ENCODE measurements at places on chromosomes 1 and 21. TPM values are rescaled to one million over a fixed set of nuclear protein-coding genes. Genes with fewer than 3 reads are reported as not detected.

The SPRR2G gene
- not detected for total RNA-seq

The E2F2 gene
- 0.86 TPM for total RNA-seq

The TLR5 gene
- not detected for total RNA-seq

The SLC5A3 gene
- 11.5 TPM for total RNA-seq

The BRDT gene
- total RNA-seq, result not detected

The UMODL1 gene
- not detected for total RNA-seq

The GJC2 gene
- 4.0 TPM for total RNA-seq

The FBLIM1 gene
- total RNA-seq, result 80.5 TPM

The PRAMEF4 gene
- not detected for total RNA-seq

The LCE3D gene
- not detected for total RNA-seq

The ATAD3C gene
- 3.4 TPM for total RNA-seq

The ADAMTS1 gene
- 48.7 TPM for total RNA-seq

The RGS8 gene
- total RNA-seq, result not detected

The CD1D gene
- total RNA-seq, result 2.3 TPM

The TXLNA gene
- 77.3 TPM for total RNA-seq

The GPR157 gene
- total RNA-seq, result 4.6 TPM

The SLC44A3 gene
- 0.18 TPM for total RNA-seq

The OR2M5 gene
- total RNA-seq, result not detected

The MEF2D gene
- 21.1 TPM for total RNA-seq

The LUZP1 gene
- 20.8 TPM for total RNA-seq

The TNFSF4 gene
- 19.0 TPM for total RNA-seq

The C1orf115 gene
- total RNA-seq, result 1.1 TPM

The RHD gene
- not detected for total RNA-seq

The LEMD1 gene
- total RNA-seq, result not detected

The FAM163A gene
- total RNA-seq, result not detected

The B3GALT5 gene
- total RNA-seq, result not detected

The ANKRD34A gene
- total RNA-seq, result 1.1 TPM

The CFAP107 gene
- not detected for total RNA-seq

The FTCD gene
- not detected for total RNA-seq

The RPTN gene
- not detected for total RNA-seq

The ALX3 gene
- total RNA-seq, result not detected

The MYBPH gene
- total RNA-seq, result 0.18 TPM

Measured in myometrial cell (primary cell).